ENCODE measurements at places on chromosomes 7 and 10.

- DNase-seq = peak; percentile 9
These were observed 406 bp downstream of the CBLL1 start for GRCh38 chr7:107744345-107744750.

DNA sequence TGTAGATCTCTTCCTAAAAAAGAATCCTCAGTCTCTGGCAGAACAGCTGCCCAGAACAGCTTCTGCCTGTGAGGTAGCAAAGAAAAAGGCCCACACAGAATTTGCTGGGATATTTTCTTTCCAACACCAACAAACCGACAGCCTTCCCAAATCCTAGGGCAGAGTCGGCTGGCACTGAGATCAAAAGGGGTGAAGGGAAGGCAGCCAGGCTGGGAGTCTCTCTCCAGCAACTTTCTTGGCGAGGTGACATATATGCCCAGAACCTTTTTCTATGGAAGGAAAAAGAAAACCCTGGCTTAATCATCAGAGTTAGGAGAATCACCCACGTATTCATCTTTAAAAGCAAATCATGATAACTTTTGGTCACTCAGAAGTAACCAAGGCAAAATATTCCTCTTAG is 279.6 kb downstream of the DNAJB6 start:
- no peak for DNase-seq

DNA sequence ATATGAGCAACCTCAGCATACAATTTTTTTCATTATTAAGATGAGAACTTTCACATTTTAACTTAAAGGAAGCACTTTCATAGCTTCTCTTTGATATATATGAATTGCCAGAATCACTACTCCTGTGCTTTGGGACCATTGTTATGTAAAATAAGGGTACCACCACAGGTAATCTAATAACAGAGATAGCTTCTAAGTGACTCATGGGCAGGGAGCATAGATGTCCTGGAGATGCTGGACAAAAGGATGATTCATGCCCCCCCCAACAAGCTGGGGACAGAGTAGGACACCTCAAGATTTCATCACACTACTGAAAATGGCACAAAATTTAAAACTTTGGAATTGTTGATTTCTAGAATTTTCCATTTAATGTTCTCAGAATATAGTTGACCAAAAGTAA is 641.1 kb downstream of the PCDH15 start:
- no peak for DNase-seq

GRCh38 chr7:82244947-82245517 is 198.5 kb downstream of the CACNA2D1 start:
- DNase-seq = no peak

DNA sequence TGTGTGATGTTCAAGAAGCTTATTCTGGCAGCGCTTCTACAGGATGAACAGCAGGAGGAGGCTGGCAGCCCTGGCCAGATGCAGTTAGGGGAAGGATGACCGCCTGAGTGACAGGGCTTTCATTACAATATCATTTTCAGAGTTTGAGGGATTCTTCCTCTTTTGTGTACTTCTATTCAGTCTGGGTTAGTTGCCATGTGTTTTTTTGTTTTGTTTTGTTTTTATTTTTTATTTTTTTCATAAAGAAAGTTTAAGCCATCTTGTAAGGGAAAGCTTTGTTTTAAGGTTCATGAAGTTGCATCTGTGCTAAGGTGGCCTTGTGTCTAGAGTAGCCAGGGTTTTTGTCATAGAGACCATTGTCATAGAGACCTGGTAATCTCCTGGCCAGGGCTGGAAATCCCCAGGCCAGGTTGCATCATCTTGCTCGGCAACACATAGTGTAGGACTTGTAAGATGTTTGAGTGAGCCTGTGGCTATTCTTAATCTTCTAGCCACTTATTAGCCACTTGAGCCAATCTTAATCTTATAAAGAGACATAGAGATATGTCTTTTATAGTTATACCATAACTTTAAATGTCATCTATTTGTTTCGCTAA is 230.5 kb upstream of the TMEM229A start:
- DNase-seq = peak; percentile 21

- no peak for DNase-seq
These were observed 43.1 kb downstream of the MBL2 start for GRCh38 chr10:52729271-52730104.

DNA sequence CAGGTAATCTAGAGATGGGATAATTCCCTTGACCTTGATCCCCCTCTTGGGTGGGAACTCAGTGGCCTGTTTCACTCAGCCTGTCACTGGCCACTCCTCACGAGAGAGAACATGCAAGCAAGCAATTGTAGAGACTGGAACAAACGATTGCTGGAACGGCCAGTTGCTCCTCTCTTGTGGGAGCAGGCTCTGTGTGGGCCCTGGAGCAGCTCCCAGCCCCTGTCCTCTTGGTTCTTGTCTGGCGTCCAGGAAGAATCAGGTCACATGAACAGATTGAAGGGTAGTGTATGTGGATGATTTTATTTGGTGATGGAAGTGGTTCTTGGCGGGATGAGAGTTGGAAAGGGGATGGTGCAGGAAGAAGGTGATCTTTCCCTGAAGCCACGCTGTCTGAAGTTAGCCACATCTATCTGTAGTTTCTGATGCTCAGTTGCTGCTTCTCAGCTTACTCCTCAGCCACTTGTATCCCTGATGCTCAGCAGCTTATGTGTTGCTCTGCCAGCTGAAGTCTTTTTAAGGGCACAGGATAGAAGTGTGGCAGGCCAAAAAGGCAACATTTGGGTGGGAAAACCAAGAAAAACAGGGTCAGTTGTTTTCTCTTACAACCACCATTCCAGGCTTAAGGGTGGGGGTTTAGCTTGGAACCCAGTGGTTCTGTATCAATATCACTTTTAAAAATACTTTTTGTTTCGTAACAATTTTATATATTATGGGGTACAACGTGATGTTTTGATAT is 15.9 kb downstream of the RNF133 start:
- no peak for DNase-seq

GRCh38 chr10:22250897-22251660 is 33.3 kb upstream of the EBLN1 start:
- no peak for DNase-seq

DNA sequence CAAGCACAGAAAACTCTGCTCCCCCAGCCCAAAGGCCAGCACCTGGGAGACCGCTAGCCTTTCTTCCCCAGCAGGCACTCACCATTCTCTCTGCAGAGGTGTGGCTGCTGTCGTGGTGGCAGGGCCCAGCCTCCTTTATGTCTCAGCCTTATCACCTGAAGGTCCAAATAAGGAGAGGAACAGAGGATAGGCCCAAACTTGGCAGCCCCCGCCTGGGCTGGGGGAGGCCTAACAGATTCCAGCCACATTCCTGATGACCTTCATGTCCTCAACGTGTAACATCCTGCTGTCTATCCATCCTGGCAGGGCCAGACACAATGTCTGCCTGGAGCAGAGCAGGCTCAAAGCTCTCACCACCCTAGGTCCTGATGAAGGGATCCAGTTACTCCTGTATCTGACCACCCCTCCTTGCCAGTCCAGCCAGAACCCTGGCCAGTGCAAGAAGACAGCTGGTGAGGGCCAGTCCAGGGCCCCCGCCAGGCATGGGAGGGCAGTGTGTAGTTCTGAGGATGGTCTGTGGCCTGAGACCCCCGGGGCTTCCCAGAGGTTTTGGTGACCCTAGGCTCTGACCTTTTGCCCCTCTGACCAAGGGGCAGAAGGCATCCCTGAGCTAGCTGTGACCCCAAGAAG is at the start of gene MYL7:
Gene MYL7 (minus strand): TSS at position 112 of the 630 bp plus-strand sequence. CDS start 27 bp downstream, at position 85.
- no peak for DNase-seq

DNA sequence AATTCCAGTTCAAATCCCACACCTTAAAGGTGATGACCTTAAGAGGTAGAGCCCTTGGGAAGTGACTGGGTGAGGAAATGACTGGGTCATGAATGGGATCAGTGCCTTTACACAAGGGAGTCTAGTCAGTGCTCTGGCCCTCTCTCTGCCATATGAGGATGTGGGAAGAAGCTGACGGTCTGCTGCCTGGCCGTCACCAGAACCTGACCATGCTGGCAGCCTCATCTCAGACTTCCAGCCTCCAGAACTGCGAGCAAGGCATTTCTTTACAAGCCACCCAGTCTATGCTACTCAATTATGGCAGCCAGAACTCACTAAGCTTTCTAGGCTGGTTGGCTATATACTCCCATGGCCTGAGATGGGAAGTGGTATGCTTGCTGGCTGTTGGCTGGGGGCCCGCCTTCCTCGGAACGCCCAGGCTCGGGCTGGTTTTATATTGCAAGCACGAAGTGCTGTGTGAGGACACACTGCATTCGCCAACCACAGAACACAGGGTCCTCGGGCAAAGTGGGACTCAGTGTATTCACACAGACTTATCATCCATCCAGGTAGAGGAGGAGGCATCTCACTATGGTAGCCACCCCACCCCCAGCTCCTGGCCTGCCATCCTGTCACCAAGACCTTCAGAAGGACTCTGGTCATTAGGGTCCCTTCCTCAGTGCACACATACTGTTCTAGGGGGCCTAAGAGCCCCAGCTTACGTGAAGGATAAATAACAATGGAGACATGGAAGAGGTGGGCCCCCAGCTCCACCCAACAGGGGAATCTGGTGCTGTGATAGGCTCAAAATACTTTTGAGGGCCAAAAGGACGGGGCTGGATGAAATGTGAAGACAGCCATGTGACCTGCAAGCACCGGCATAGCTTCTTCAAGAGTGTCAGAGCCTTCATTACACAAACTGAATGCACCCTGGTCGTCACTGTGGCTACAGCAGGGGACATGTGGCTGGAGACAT is 49.0 kb downstream of the ZRANB1 start:
- DNase-seq = no peak

DNA sequence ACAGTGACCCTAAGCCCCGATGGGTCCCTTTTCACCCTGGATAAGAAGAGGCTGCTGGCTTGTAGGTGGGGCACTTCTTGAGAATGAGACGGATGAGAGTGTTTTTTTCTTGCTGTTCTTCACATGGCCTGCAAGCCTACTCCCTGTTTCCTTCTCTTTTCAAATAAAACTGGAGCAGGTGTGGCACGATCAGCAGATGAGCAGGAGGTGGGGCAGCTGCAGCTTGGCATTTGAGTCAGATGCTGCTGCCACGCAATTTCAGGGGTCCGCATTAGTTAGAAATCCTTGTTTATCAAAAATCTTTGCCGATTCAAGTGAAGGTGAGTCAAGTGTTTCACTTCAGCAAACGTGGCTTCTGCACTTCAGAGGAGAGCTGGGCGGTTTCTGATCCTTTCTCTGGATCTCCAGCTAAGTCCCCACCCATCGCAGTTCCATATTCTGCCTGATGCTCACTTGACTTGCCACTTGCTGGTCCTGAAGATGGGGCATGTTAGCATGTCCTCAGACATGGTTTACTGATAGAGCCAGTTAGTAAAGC is 20.8 kb downstream of the WDFY4 start:
- no peak for DNase-seq

- no peak for DNase-seq
These were observed 39.9 kb downstream of the TAX1BP1 start for GRCh38 chr7:27779873-27780272.

GRCh38 chr7:22806752-22807151 is 15.9 kb downstream of the TOMM7 start:
- no peak for DNase-seq

DNA sequence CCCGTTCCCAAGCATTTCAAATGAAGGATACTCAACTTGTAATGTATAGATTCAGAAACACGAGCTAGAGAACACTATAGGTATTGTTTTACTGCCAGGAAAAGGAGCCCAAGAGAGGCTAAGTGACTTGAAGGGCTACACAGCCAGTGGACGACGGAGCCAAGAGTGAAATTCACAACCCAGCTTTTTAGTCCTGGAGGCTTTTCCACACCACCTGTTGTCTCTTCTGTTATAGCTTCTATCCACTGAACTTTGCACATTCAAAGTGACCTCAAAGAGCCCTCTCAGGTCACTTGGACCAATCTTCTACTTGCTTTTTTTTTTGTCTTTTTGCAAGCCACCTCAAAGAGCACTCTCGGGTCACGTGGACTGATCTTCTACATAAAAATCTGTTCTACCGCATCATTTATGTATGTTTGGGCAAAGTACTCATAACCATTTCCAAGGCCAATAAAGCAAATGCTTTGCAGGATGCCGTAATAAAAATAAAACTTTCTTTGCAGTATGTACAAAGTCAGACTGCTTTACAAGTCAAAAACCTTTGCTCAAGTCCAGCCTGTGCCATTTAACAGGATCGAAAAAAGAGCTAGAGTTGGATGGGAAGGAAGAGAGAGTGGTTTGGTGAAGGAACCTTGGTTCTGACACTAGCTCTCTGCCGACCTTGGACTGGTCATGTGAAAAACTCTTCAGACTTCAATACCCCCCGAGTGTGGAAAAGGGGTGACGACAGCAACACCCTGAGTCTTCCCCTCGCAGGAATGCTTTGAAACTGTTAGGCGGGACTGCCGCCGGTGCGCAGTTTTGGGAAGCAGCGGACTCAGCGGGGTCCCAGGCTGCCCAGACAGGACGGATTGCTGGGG is 821 bp downstream of the SLC35B4 start:
- DNase-seq = no peak

- DNase-seq = no peak
These were observed 849.9 kb upstream of the GHITM start for GRCh38 chr10:83289373-83289772.

DNA sequence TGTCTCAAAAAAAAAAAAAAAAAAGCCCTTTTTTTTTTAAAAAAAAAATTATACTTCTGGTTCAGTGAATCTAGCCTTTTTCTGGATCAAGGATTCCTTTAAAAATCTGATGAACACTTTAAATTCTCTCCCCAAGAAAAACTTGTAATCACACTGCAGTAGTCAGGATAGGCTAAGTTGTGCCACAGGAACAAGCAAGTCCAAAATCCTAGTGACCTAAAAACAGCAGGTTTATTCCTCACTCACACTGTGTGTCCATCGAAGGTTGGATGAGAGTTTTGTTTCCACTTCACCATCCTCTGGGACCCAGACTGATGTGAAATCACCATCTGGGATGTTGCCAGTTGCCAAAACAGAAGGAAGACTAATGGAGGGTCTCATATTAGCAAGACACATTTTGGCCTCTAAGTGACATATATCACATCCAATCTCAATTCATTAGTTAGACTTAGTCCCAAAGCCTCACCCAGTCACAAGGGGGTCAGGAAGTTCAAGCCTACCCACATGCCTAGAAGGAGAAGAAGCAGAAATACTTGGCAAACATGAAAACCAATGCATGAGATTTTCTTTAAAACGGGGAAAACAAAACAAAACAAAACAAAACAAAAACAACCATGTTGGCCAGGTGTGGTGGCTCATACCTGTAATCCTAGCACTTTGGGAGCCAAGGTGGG is 32.7 kb downstream of the CYP17A1 start:
- no peak for DNase-seq

GRCh38 chr7:151790830-151791620 is 85.9 kb downstream of the PRKAG2 start:
- no peak for DNase-seq

DNA sequence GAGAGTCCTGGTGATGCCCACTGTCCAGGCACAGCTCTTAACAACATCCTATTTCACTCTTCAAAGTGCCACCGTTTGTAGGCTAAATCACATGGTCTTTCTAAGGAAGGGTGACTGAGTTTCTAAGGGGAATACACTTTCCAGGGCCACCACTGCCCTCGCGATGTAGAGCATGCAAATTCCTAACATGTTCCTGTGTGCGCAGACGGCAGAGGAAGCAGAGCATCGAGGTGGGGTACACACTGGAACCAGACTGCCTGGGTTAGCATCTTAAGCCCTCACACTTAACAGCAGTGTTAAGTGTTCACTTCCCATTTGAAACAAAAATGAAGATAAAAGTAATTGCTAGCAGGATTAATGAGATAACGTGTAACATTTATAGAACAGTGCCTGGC is 3.0 kb downstream of the VOPP1 start:
- no peak for DNase-seq
